ENCODE measurements at places on chromosomes 1 and 21. TPM values are rescaled to one million over a fixed set of nuclear protein-coding genes. Genes with fewer than 3 reads are reported as not detected.

- no peaks in the 10 kb centered on the region for H3K27me3 ChIP-seq
- no peak within 1 kb of the TSS for H3K4me3 ChIP-seq
- peaks cover 4% of the 10 kb centered on the region for H3K4me1 ChIP-seq
- no peak for DNase-seq
Measured at GRCh38 chr1:152159144-152159543, at the start of gene RPTN. RPTN (minus strand) TSS chr1:152159228; CDS start chr1:152157889, 1,339 bp downstream.

GRCh38 chr1:17404820-17405219 lies 32.8 kb downstream of the PADI6 start:
- no peak for DNase-seq
- H3K36me3 ChIP-seq, result peaks cover 22% of the 10 kb centered on the region
- no peaks in the 10 kb centered on the region for H3K27me3 ChIP-seq
- no peaks in the 10 kb centered on the region for H3K4me1 ChIP-seq
- H3K4me3 ChIP-seq, result no peak overlapping the region

DNA sequence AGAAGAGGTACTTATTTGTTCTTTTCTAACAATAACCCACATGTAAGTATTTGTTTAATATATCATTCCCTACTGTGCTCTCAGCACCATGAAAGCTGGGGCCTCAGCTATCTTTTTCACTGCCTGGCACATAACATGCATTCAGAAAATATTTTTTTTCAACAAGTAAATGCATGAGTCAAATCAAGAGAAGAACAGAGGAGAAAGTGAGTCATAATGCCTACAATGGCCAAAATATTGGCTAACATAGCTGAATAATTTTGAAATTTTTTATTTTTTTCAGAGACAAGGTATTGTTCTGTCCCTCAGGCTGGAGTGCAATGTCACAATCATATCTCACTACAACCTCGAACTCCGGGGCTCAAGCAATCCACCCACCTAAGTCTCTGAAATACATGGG lies 252.2 kb upstream of the ADAMTS5 start:
- H3K36me3 ChIP-seq, result no peaks in the 10 kb centered on the region
- H3K4me3 ChIP-seq, result no peak overlapping the region
- H3K27me3 ChIP-seq, result no peaks in the 10 kb centered on the region
- no peak overlapping the region for H3K27ac ChIP-seq
- H3K4me1 ChIP-seq, result no peaks in the 10 kb centered on the region

Gene KCNN3
- 7.6 TPM for total RNA-seq

Gene HLX
- 14.9 TPM for total RNA-seq

Gene ERO1B
- 7.8 TPM for total RNA-seq
